ENCODE measurements at places on chromosomes 2 and 18.

GRCh38 chr2:237618449-237618848, 8.9 kb upstream of the LRRFIP1 start:
- no peak for DNase-seq

DNA sequence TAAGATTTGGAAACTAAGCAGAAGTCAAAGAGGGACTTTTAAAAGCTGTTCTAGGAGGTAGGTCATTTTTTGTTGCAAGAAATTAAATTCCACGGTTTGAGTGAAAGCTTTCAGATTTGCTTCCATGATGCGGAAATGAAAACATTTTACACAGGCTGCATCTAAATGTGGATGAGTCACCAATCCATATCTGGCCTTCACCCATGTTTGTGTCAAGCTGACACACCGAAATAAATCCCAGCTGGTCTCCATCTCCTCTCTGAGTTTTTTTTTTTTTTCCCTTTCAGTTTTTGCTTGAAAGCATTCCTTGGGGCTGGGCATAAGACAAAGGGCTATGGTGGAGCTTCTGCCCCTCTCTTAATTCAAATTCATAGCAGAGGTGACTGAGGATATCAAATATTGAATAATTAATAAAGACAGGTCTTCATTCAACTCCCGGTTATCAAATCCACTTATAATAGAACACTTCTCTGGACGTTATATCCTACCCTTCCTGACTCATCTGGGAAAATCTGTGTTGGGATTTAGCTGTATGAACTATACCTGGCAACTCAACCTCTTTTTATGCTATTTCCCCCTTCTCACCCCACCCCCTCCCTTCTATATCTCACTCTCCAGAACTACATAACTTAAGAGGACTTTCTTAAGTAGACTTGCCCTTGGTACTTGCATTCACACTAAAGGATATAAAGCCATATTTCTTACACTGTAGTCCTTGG, 558.3 kb upstream of the GCFC2 start:
- no peak for DNase-seq

- DNase-seq, result no peak
Observed at GRCh38 chr2:70668911-70669310, 99.1 kb downstream of the ADD2 start.

- DNase-seq, result no peak
Observed at GRCh38 chr2:55120634-55121359, 70.5 kb upstream of the RTN4 start.
